T-cell (primary cell): ENCODE measurements at places on chromosomes 5 and 9. TPM values are rescaled to one million over a fixed set of nuclear protein-coding genes. Genes with fewer than 3 reads are reported as not detected.

DNA sequence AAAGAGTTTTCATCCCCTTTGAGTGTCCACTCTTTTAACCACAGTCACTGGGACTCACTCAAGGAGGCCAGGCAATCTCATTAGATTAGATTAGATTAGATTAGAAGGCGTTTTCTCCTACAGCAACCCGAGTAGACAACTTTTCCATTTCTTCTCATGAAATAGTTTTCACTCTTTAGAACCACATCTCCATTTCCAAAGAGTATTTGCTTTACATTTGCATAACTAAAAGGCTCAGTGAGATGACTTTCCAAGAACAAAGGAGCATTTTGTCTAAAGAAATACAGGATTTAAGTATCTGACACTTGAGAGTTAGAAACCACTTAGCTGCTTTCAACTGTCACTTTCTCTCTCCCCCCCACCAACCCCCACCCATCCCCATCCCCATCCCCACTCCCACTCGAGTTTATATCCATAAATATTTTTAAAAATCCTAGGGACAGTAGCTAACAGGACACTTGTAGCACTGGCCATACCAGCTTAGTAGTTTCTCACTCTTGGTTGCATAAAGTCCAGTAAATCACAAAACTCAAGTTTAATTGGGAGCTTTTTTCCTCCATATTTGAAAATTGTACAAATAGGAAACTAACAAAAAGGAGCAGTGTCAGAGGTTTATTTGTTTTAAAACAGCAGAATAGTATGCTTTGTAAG is 2202.9 kb upstream of the WWC1 start:
- DNase-seq: no peak

The SLC27A6 gene
- total RNA-seq: 0.13 TPM

The CA9 gene
- total RNA-seq: not detected

The LCN10 gene
- 2.2 TPM for total RNA-seq

DNA sequence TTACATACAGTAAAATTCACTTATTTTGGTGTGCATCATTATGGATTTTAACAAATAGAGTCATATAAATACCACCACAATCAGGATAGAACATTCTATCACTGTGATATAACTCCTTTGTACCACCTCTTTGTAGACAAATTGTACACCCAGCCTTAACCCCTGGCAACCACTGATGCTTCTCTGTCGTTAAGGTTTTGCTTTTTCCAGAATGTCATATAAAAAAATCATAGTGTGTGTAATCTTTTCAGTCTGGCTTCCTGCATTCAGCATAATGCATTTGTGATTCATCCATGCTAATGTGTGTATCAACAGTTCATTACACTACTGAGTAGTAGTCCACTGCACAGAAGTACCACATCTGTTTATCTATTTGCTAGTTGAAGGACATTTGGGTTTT is 81.2 kb downstream of the ARSB start:
- DNase-seq: no peak

DNA sequence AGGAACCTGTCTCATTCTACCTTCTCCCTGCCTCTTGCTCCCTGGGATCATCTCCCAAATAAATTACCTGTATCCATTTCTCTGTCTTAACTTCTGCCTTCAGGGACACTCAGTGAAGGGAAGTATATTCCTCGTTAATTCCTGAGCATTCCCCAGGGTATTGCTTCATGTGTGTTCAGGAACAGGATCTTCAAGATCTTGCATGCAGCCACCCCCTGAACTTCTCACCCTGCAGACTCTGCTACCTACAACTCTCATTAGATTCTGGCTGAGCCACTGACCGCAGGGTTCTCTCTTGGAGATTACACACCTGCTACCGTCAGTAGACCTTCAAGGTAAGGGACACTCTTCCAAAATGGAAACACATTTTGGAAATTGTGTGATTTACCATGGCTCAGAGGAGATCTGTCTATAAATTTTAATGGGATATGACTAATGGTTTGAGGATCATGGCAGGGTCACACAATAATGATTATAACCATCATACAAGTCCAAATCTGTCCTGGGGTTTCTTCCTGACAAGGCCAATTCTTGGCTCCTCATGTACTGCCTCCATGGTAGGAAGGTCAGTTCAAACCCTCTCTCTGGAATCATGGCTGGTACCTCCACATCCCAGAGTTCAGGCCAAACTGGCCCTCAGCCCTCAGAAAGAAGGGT is 38.9 kb upstream of the UGCG start:
- DNase-seq: no peak

GRCh38 chr5:121834021-121834420 is 17.7 kb upstream of the FTMT start:
- no peak for DNase-seq

- DNase-seq: no peak
These were observed 304.2 kb downstream of the DNAH5 start for GRCh38 chr5:13640270-13640669.

DNA sequence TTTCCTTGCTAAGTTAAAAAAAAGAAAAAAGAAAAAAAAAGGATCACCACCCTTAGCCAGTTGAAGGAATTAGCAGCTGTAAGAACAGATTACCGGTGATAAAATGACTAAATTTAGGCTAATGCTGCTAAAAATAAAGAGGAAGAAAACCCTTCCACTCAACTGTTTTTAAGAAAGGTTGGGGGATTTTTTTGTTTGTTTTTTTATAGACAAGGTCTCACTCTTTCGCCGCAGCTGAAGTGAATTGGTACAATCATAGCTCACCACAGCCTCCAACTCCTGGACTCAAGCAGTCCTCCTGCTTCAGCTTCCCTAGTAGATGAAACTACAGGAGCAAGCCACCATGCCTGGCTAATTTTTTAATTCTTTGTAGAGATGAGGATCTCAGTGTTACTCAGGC is 101.7 kb downstream of the SNCAIP start:
- DNase-seq: no peak

The SLC45A2 gene
- total RNA-seq: not detected

- no peak for DNase-seq
These were observed 146.5 kb downstream of the C5orf15 start for GRCh38 chr5:133821889-133822288.

- DNase-seq: no peak
These were observed 56.0 kb downstream of the TRPC7 start for GRCh38 chr5:136309376-136309775.

DNA sequence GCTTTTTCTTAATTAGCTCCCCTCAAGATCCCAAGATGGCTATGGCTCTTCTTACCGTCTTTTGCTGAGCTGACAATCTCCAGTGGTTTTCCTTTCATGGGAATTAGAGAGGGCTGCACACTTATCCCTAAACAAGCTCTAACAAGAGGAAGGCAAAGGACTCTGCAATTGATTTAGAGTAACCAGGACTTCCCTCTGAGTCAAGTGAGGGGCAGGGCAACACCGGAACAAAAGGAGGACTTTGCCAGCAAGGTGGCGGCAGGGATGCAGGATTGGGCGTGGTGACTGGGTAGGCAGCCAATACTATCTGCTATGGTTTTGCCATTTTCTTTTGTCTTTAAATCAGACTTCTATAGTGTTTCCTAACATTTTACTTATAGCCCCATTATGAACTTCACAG is 9.8 kb downstream of the SLC44A1 start:
- DNase-seq: no peak

The AQP3 gene
- 130 TPM for total RNA-seq

The PCDHA12 gene
- total RNA-seq: not detected

The NTNG2 gene
- 7.8 TPM for total RNA-seq

The HSD17B3 gene
- 2.5 TPM for total RNA-seq

The SELENOP gene
- total RNA-seq: 2.7 TPM

The SLC36A3 gene
- total RNA-seq: not detected

The SLC6A3 gene
- not detected for total RNA-seq

DNA sequence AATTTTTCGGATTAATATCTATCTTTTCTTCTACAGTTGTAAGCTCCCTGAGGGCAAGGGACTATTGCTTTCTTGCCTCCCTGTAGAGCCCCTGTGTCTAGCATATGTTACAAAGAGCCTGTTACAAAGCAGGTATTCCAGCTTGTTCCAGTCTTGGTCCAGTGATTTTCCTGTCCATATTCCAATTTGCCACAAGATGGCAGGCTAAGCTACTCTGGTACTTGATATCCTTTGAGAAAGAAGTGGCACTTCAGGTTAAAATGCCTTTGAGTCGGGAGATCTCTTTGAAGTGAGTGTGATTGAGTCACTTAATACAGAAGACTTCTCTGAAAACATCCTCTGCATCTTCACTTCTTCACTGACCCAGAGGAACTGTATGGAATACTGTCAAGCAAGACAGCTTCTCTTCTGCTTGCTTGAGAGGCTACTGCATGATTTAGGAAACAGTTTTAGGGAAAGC is 24.5 kb downstream of the CAVIN4 start:
- DNase-seq: no peak

- DNase-seq: no peak
These were observed 7.3 kb downstream of the CDC14B start for GRCh38 chr9:96612105-96612965.

- DNase-seq: no peak
These were observed 491.2 kb upstream of the SEMA6A start for GRCh38 chr5:117065800-117066199.

DNA sequence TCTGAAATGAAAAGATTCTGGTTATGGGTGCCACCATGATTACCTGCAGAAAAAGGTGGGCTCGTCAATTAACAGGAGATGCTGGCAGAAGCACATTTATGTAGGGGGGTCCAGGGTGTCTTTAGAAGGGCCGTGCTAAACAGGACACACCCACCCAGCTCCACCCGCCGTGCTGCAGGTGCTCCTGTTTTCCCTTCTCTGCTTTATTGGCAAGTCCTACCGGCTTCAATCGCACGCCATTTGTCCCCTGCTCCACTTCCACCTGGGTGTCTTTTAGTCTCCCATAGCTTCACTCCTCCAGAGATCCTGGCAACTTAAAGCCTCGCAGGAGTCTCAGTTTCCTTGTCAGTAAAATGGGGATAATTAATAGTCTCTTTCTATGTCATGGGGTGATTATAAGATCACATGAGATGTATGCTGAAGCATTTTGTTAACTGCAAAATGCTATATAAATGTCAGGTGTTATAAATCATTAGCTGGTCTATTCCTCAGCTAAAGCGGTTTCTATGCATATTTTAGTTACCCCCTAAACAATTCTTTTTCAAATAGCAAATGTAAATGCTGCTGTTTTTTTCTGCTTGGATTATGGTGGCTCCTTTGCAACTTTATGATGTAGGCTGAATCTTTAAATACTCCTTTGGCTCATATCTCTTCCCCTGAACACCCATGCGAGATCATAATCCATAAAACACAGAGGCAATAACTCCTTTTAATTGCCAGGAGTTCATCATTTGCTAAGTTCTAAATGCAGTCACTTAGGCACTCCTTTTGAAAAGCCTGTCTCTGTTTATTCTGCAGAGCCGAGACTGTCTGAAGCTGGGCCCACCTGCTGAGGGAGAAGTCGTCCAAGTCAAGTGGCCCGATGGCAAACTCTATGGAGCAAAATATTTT is 406.9 kb downstream of the KDM4C start:
- DNase-seq: no peak

GRCh38 chr9:95429096-95429495 is 87.7 kb downstream of the PTCH1 start:
- DNase-seq: no peak

The PTGR1 gene
- 0.38 TPM for total RNA-seq

GRCh38 chr5:7803937-7804336 is 47.0 kb downstream of the CFAP90 start:
- no peak for DNase-seq

DNA sequence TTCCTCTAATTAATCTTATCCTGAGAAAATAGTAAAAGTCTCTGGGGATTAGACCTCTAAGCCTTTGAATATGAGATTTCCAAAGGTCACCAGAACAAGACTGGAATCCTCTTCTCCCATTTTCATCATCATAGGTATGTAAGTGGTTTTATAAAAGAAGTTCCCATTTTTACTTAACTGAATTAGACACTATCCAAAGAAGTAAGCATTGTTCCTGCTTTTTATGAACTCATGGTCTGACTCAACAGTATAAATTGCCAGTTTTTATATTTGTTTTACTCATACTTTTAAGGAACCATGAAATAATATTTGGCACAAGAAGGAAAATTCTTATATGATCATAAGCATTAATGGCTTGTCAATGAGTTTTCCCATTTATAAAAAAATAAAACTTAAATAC is 167.1 kb upstream of the ADRA1B start:
- DNase-seq: no peak

The UBE2QL1 gene
- not detected for total RNA-seq

DNA sequence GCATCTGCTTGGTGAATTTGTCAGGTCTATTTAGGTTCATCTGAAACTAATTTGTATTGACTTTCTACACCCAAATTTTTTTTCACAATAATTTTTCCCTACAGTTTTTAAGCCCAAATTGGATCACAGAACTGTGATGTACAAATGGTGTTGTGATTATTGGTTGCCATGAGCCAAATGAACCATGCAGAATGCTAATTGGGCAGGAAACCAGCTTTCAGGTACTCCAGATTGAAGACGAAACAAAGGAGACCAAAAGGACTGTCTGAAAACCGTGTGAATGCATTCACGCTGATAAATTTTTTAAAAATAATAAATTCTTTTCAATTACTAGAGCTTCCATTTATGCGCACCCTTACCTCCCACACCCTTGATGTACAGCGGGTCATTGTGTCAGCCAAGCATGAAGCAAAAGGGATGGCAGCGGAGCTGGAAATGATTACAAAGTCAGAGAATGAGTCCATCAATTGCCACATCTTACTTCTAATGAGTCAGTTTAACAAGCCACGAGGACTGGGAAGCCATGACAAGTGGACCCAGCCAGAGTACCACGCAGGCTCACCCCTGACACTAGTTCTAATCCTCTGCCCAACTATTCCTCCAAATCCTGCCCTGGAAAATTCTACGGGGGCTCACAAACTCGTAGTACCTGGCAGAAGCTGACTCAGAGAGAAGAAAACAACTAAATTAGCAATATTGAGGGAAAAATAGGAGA is 66.5 kb downstream of the SEMA6A start:
- DNase-seq: no peak

DNA sequence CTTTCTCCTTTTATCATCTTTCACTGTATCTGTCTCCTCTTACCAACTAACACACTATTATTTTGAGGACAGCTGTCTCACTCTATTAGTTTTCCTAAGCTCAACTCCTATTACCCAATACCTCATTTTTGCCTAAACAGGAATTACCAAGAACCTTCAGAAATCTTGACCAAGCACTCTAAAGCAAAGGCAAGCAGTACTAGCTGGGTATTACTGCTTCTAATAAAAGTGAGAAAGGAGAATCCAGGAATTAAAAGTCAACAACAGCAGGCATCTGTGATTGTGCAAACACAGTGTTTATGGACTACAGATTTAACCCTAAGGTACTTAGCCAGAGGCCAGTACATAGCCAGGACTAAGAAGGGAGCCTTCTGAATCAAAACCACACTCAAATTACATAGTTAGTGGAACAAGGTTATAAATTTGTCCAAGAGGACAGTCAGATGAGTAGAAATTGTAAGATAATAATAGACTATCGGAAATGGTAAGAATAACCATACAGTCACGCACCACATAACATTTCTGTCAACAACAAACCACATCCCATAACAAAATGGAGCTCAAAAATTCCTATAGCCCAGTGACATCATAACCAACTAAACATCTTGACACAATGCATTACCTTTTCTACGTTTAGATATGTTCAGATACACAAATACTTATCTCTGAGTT is 8.3 kb downstream of the RFX3 start:
- no peak for DNase-seq
